Activated CD8-positive, alpha-beta memory T cell treated with anti-CD3 and anti-CD28 coated beads for 24 hours (primary cell): ENCODE measurements at places on chromosomes 12 and 14.

GRCh38 chr14:105646175-105646574, 119.8 kb downstream of the TMEM121 start:
- no peak for DNase-seq

DNA sequence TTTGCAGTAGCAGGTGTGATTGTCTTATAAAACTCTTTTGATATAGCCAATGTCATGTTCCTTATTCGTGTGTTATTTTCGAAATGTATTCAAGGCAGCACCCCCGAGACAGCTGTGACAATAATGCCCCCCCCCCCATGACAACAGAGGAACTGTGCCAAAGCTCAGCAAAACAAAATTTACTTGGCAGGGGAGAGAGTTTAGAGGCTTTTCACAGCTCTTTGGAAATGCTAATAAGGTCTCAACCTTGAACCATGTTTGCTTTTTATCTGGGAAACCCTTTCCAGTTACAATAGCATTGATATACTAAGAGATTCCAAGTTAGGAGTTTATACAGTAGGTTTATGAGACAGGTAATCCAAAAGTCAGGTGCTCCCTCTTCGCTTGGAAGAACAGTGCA, 56.4 kb upstream of the USP44 start:
- no peak for DNase-seq

- no peak for DNase-seq
These were observed 84.4 kb downstream of the CMKLR1 start for GRCh38 chr12:108254517-108255251.

DNA sequence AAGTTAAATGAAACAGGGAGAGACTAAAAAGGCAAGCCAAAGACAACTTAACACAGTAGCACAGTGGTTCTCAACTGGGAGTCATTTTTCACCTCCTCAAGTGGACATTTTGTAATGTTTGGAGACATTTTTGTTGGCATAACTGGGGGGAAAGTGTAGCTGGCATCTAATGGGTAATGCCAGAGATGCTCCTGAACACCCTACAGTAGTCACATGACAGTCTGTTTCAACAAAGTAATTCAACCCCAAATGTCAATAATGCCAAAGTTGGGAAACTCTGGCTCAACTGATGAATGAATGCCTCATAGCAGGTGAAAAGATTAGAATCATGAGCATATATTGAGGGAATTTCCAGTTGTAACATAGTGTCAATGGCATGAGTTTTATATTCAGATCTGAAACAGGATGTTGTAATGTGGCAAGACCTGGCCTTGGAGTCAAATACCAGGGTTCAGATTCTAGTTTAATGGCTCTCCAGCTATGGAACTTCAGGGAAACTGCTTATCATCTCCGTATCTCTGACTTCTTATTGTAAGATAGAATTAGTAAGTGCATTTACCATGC, 2.4 kb upstream of the OR4K5 start:
- DNase-seq: no peak

DNA sequence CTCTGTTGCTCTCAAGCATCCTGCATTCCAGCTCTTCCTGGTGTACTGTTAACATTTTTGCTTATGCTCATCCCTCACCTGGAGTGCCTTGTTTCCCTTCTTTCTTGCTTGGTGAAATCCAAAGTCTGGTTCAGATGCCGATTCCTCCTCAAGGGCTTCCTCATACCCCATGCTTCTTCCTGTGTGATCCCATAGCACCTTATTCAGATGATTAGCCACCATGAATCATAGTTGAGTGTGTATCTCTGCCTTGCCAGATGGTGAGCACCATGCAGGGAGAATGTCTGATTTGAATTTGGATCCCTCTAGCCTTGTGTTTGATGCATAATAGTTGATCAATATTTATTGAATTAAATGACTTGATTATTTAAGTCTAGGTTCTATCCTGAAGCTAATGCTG, 39.4 kb upstream of the ANO4 start:
- no peak for DNase-seq

- DNase-seq: no peak
These were observed 291.6 kb downstream of the DAD1 start for GRCh38 chr14:22297376-22297775.

- DNase-seq: no peak
These were observed 14.8 kb upstream of the SH2B3 start for GRCh38 chr12:111390910-111391309.

- no peak for DNase-seq
These were observed 1059.5 kb downstream of the GALC start for GRCh38 chr14:86933460-86933859.

GRCh38 chr12:108966378-108967151, 54.3 kb downstream of the SVOP start:
- no peak for DNase-seq

- no peak for DNase-seq
These were observed 27.1 kb downstream of the ATP6V1D start for GRCh38 chr14:67332468-67332867.

DNA sequence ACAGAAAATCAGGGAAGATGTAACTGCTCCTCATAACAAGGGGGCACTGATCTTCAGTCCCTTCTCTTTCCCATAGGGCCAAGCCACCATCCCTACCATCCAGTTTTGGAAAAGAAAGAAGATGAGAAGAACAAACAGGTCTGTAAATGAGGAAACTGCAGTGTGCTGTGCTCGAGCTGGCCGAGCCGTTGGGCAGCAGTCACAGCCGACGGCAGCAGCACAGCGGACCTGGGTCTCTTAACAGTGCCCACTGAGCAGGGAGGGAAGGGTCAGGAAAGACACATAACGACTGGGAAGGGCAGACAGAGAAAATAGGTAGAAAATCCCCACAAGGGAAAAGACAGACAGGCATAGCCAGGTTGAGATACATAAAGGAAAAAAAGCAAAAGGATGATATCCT, 38.2 kb downstream of the BDKRB1 start:
- no peak for DNase-seq

DNA sequence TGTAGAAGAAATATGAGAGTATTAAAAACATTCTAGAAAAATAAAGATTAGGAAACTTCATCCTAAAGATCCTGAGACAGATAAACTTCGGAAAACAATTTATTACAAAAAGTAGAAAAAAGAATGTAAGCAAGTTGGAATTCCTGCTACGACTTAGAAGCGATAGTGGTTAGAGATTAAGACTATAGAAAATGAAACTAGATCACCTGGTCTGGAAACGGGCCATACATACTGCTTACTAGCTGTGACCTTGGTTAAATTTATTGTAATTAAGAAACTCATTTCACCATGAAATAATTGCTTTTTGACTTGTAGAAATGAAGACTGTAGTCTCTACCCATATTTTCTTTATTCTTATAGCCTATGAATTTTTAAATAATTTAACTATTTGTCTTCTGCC, 614.1 kb downstream of the SLC16A7 start:
- DNase-seq: no peak

DNA sequence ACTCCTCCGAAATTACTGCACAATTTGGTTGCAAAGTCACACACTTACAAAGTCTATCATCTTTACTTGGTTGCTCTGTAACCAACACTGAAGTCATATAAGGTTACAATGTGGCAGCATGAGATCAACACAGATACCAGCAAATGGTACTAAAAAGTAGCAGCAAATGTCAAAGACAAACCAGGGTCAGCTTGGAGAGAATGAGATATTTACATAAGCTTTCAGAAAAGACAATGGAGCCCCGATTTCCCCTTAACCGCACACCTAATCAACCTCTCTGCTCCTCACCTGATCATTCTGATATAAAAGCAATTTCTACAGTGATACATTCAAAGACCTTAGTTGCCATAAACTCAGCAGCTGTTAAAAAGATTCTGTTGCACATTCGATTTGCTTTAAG, 76.4 kb upstream of the FOXN3 start:
- DNase-seq: no peak

DNA sequence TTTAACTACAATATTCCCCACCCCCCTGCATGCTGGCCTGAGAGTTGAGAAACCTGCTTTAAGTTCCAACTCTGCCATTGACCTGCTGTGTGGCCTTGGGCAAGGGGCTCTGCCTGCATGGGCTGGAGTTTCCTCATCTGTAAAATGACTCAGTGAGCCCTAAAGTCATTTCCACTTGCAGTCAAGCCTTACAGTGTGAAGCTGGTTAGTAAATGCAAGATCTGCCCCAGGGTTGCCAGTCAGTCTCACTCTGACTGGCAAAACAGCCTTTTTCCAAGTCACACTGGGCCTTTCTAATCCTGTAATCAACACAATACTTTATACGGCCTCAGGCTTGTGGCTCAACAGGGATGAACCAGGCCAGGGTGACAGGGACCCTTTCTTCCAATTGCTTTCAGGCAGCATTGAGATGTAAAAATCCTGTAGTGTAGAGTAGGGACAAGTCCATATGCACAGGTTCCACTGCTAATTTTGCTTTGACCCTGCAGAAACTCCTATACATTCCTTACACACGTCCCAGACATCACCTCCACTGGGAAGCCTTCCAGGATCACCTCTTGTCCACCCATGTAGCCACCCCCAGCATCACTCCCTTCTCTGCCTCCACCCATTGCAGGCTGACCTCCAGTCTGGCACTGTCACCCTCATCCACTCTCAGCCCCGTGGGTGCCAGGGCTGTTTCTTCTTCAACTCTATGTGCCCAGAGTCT, 42.6 kb upstream of the PRIMA1 start:
- DNase-seq: no peak

DNA sequence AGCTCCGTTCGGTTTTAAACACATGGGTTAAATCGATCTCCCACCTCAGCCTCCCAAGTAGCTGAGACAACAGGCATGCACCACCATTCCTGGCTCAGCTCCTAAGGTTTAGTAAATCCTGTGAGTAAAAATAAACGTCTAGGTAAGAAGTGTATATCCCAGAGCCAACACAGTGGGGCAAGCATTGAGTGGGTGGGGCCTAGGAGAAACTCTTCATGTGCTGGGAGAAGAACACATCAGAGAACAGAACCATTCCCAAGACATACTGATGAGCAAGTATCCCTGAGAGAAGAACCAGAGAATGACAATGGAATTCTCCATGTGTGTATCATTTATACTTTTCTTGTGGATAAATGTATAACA, 86.3 kb downstream of the SEC23A start:
- DNase-seq: no peak

DNA sequence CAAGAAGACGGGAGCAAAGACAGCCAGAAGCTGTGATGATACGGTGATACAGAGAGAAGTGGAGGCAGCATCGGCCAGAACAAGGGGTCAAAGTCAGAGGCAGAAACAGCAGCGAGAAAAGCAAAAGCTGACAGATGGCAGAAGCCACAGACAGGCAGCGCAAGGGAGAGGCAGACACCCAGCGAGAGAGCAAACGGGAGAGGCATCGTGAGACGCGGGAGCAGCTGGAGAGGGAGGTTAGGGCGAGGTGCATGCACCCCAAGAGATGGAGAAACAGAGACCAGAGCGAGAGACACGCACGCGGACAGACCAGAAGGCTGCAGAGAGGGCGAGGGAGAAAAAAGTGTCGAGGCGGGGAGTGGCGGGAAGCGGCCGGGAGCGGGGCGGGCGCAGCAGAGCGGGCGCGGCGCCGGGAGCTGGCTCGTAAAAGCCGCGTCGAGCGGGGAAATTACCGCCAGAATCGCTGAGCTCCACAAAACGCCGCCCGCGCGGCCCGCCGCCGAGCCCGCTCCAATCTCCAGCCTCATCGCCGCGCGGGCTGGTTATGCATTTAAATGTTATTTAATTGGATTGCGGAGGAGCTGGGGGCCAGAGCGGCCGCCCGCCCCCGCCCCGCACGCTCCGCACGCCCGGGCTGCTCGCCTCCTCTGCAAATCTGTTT, 15.6 kb downstream of the SMUG1 start:
- DNase-seq: peak; percentile 70

- DNase-seq: no peak
These were observed 35.0 kb downstream of the MMAB start for GRCh38 chr12:109538191-109538863.

DNA sequence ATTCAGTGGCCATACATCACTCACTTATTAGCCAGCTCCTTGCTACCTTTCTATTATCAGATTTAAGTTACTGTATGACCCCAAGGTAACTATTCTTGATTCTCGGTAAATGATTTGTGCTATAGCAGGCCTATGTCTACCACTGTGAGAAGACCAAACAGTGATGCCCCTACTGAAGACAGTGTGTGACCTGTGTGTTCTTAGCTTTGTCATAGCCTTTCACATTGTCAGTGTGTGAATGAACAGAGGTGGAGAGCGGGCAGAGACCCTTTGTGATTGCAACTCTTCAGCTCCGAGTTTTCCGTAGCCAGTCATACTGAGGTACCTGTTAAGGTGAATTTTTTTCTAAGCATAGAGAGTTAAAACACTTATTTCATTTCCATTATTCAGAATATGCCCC, 294.0 kb downstream of the LRFN5 start:
- DNase-seq: no peak

DNA sequence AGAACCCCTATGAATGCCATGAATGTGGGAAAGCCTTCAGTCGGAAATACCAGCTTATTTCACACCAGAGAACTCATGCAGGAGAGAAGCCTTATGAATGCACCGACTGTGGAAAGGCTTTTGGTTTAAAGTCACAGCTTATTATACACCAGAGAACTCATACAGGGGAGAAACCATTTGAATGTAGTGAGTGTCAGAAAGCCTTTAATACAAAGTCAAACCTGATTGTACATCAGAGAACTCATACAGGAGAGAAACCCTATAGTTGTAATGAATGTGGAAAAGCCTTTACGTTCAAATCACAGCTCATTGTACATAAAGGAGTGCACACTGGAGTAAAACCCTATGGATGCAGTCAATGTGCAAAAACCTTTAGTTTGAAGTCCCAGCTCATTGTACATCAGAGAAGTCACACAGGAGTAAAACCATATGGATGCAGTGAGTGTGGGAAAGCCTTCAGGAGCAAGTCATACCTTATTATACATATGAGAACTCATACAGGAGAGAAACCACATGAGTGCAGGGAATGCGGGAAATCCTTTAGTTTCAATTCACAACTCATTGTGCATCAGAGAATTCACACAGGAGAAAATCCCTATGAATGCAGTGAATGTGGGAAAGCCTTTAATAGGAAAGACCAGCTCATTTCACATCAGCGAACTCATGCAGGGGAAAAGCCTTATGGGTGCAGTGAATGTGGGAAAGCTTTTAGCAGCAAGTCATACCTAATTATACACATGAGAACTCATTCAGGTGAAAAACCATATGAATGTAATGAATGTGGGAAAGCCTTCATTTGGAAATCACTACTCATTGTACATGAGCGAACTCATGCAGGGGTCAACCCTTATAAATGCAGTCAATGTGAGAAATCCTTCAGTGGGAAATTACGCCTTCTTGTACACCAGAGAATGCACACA, 22.3 kb downstream of the ZNF268 start:
- DNase-seq: no peak

GRCh38 chr12:6083601-6084000, 40.9 kb downstream of the VWF start:
- DNase-seq: no peak

GRCh38 chr14:80933282-80933681, 8.3 kb downstream of the CEP128 start:
- no peak for DNase-seq

DNA sequence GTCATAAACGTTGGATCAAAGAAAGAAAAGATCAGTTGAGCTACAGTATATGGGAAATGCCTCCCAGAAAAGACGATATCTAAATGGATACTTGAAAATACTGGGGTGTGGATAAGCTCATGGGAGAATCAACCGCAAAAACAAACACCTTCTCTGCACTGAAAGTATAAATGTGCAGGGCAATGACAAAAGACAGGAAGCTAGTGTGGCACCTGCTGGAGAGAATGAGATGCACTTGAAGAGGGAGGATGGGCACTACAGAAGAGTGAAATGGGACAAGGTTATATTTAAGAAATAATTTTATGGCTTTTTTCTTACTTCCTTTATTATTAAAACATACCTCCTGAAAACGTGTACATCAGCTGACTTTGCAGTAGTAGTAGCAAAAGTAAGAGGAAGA, 153.7 kb downstream of the PRKD1 start:
- no peak for DNase-seq
